ENCODE measurements at places on chromosomes 12 and 14.

GRCh38 chr12:116718655-116719454, 19.0 kb downstream of the SPRING1 start:
- DNase-seq: no peak

GRCh38 chr14:54762296-54762695, 140.3 kb downstream of the GCH1 start:
- DNase-seq: no peak

DNA sequence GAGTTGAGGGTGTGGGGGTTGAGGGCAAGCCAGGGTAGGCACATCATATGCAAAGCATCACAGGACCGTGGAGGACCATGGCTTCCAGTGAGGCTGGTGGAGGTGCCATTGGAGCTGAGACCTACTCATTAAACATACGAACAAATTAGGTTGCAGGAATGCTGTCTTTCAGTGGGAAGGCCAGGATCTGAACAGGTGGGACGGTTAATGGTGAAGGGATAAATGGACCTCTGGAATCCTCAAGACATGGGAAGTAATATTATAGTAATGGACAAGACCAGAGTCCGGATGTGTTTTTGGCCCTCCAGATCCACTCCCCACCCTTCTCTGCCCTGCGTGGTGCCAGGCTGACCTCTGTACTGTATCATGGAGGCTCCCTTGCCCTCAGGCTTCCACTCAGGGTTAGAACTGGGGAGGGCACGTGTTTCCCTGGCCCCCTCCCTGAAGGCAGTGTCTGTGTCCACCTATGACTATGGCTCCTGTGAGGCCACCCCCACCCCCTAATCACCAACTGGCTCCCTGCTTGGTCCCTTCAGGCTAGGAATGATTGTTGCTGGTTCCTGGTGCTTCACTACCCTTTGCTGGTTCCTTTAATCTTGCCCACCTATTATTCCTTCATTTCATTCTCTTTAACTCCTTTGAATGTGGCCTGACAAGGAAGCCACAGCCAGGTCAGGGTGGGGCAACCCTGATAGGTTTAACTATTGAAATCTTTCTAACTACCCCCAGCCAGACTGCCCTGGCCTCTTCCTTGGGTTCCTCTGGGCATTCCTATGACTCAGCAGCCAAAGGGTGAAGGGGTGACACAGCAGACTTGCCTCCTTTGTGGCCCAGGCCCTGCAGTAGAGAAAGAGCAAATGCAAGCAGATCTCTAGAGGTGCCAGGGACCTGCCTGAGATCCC, 10.7 kb downstream of the DHRS2 start:
- no peak for DNase-seq

GRCh38 chr12:63814146-63814772, 30.2 kb upstream of the SRGAP1 start:
- no peak for DNase-seq

DNA sequence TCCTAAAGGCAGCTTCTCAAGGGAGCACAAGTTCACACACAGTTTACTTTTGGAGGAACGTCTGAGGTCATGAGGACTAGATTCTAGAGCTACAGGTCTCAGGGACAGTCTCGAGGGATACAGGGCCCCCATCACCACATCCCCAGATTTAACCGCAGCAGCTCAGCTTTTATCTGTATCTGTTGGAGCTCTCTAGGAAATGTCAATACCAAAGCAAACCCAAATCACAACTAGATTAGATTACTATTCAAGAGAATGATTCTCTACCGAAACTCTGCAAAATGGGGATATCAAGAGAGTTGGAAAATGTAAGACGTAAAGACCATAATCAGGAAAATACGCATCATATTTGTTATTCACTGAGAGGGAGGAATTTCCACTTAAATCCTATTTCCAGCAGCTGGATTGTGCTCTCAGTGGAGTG, 4.0 kb upstream of the MYRFL start:
- DNase-seq: no peak

DNA sequence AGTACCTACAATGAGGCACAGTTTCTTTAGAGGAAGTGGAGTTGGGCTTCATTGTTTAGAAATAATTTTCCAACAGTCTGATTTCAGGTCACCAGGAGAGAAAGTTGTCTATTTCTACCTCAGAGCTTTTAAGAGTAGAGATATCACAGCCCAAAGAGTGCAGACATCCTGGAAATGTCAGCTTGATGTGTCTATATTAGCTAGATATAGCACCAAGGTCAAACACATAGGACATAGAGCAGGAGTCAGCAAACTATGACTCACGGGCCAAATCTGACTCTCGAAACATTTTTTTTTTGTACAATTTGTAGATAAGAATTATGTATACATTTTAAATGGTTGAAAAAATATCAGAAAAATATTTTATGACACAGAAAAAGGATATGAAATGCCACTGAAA, 53.7 kb downstream of the KCNC2 start:
- DNase-seq: no peak

Data from activated CD8-positive, alpha-beta memory T cell treated with anti-CD3 and anti-CD28 coated beads for 24 hours (primary cell).